ENCODE measurements at places on chromosomes 3 and 15.

DNA sequence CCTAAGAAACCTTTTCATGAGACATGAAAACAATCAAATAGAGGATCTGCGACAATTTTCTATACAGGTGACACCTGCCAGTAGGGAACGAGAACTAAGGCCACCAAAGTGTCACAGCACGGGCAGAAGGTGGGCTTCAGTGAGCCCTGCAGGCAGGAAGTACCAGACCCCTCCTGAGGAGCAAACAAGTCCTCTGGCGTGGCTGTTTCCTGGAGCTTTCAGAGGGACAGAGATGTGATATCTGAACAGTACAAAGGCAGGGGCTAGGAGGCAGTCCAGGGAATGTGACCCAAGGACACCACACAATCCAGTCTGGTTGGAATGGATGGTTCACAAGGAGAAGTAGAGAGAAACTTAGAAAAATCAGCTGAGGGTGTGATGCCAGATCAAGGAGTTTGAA, 16.8 kb downstream of the POMGNT2 start:
- DNase-seq = no peak

DNA sequence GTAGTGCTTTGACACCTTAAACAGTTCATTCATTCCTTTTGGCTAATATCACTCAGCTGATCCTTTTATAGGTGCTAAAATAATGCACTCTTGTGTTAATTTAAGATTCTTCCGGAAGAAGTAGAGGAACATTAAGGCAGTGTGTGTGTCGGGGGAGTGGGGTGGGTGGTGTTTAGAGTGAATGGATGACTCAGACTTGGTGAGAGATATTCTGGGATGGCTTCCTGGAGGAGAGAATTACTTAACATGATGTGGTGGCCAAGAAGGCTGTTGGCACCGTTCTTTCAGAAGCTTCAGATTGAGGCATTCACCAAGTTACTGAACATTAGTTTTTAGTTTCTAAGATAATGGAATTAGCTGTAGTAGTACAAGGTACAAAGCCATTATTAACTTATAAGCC, 125.6 kb upstream of the ROPN1 start:
- no peak for DNase-seq

DNA sequence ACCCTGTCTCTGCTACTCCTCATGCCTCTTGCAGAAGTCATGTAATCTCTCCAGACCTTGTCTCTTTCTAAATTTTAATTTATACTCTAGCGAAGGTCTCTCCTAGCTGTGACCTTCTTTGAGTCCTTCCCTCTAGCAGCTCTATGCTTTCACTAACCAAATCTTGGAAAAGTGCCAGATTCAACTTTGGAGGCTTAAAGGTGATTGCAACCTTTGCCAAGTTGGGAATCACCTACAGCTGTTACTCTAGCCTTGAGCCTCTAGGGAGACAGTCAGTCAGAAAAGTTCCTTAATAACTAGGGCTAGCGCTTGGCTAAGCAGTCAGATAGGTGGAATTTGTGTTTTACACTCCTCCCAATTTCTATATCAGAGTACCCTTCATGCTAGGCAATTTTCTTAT, 46.1 kb upstream of the ABI3BP start:
- no peak for DNase-seq

- DNase-seq = no peak
Measured at GRCh38 chr15:91050128-91050455, 27.7 kb upstream of the VPS33B start.

DNA sequence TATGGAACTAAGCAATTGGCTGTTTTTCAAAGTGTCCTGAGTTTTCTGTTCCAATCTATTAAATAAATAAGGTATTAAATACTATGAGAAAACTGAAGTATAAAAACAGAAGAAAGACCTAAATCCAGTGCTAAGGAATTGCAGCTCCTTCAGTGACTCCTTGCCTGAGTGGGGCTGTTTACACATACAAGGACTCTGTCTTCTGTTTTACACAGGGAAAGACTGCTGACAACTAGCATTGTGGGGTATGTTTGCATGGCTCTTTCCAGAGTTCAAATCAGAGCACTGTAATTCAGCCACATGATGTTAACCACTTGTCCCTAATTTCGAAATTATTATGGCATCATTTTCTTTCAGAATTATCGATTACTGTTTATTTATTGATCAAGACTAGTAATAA, 31.3 kb upstream of the MEIS2 start:
- no peak for DNase-seq

DNA sequence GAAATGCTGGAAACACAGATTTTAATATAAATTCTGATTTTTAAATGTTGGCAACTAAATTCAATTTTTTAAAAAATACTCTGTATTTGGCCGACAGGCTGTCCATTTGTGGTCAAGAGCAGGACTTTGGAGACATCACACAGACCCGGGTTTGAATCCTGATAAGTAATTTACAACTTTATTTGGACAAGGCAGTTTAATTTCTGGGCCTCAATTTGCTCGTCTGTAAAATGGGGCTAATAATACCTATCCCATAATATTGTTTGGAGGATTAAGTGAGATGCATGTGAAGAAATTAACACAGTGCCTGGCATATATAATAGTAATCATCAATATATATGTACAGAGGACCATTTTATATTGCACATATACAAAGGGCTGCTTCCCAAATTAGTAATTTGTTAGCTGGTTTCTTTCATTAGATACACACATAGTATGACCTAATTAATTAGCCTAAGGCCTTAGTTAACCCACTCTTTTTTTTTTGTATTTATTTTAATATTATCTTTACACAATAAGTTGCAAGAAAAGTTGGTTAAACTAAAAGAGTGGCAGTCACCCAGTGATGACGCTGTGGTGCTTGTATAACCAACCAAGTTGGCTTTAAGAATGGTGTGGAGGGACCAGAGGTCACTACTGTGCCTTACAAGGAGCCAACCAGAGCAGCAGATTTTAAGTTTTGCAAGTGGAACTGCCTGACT, 665 bp downstream of the PIGB start:
- DNase-seq = no peak

GRCh38 chr15:91751611-91752010, 101.9 kb upstream of the SLCO3A1 start:
- DNase-seq = no peak

- no peak for DNase-seq
Measured at GRCh38 chr15:59995568-59996297, 8.4 kb upstream of the FOXB1 start.

DNA sequence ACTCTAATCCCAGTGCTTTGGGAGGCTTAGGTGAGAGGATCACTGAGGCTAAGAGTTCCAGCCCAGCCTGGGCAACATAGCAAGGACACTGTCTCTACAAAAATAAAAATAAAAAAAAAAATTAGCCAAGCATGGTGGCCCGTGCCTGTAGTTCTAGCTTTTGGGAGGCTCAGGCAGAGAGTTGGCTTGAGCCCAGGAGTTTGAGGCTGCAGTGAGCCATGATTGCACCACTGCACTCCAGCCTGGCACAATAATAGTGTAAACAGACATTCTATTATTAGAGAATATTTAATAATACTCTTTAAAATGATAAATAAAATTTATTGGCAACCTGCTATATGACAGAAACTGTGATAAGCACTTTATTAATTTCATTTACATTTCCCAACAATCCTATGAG, 908.9 kb downstream of the TUSC7 start:
- DNase-seq = no peak

DNA sequence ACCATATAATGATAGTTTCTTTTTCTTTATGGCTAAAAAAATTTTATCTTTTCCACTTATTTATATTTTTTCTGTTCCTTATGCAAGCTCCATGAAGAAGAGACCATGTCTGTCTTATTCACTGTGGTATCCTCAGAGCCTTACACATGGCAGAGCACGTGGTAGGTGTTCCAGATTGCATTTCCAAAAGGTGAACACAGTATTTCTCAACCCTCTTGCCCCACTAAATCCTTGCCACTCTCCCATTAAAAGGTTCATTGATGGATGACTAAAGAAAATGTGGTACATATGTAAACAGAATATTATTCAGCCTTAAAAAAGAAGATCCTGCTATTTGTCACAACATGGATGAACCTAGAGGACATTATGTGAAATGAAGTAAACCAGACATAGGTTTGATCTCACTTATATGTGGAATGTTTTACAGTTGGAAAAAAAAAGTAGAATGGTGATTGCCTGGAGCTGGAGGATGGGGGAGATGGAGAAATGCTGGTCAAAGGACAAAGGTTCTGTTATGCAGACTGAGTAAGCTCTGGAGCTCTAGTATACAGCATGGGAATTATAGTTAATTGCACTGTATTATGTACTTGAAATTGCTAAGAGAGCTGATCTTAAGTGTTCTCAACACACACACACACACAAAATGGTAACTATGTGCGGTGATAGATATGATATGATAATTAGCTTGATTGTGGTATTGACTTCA, 266.7 kb downstream of the CNTN3 start:
- DNase-seq = no peak

DNA sequence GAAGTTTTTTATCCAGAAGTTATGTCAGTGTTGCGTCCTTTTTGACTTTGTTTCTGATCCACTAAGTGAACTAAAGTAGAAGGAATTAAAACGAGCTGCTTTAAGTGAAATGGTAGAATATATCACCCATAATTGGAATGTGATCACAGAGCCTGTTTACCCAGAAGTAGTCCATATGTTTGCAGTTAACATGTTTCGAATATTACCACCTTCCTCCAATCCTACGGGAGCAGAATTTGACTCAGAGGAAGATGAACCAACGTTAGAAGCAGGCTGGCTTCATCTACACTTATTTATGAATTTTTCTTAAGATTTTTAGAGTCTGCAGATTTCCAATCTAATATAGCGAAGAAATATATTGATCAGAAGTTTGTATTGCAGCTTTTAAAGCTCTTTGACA, 57.6 kb downstream of the DNAH1 start:
- no peak for DNase-seq

Measured in BJ (cell line).